Bone marrow (tissue), 2 donors: ENCODE measurements at places on chromosomes 2 and 18.

DNA sequence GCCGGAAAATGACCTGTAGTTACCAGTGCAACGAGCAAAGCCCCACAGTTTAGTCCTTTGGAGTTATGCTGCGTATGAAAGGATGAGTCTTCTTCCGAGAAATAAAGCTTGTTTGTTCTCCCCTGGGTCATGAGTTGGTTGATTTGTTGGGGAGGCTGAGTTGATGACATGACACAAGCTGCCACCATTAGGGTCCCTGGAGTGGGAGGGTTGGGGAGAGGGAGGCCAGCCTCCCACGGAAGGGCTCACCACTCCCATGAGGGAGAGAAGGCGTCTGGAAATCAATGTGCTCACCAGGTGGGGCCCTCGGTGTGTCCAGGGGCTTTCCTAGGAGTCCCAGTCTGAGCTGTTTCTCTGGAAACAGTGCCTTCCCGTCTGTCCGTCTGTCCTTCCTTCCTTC is 7.4 kb upstream of the DGKD start:
- DNase-seq: no peak

GRCh38 chr2:171406044-171406443 is 27.7 kb downstream of the METTL8 start:
- DNase-seq: no peak

DNA sequence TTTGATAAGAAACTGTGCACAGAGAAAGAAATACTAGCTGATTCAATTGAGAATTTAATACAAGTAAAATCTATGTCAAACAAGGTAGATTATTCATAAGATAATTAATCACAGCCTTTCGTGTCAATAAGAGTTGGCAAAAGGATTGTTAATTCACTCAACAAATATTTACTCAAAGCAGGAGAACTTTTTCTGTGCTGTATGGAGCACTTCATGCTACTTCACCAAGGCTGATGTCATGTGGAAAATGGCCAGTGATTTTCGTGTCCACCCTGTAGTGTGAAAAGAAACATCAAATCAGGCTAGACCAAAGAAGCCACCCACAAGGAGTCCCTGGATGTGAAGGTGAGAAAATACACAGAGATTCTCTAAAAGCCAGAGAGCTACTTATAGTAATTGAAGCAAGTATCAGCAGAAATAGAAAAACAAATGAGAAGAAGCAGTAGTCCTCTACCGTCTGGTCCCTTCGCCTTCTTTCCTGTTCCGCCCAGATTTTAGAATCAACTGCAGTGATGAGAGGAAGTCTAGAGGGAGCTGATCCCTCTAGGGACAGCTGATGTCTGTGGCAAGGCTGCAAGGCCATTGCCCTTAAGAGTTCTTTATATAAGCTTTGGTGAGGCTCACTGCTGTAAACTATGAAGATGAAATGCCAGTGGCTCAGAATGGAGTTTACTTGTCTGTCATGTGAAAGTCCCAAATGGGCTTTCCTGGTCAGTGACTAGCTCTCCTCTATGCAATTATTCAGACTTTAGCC is 201.3 kb upstream of the APCDD1 start:
- DNase-seq: no peak

- peak; percentile 17 for DNase-seq
Observed at GRCh38 chr2:222842491-222843174, 18.2 kb upstream of the ACSL3 start.

- no peak for DNase-seq
Observed at GRCh38 chr18:29181151-29181901, 1004.4 kb upstream of the CDH2 start.

DNA sequence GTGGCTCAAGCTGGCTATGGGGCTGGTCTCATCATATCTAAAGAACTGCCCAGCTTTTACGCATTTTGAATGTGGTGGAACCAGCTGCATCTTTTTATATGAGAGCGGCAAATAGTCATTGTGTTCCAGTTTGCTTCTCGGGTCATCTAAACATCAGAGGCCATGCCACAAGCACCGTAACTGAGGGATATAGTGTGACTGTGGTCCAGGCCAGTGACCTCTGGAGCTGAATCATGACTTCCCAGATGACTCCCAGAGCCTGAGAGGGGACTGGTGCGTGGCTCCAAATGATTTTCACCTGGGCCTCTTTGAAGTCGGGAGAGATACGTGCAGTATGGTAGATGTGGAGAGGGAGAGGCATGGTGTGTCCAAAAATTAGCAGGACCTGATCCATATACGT is 271.0 kb downstream of the NEDD4L start:
- no peak for DNase-seq

DNA sequence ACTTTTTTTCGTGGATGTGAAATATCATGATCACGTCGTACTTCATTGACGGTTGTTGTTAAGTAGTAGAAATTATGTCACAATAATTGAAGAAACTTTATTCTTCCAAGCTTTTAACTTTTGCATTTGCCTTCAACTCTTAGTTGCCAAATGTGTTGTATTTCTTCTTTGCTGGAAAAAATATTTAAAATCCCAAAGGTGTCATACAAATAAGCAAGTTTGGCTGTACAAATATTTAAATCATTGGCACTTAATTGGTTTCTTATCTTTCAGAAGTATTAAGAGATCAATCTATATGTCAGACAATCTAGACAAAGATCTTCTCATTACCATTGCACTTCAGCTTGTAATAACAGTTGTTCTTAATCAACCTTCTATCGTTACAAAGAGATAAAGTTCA is 204.0 kb upstream of the HDAC4 start:
- DNase-seq: no peak

DNA sequence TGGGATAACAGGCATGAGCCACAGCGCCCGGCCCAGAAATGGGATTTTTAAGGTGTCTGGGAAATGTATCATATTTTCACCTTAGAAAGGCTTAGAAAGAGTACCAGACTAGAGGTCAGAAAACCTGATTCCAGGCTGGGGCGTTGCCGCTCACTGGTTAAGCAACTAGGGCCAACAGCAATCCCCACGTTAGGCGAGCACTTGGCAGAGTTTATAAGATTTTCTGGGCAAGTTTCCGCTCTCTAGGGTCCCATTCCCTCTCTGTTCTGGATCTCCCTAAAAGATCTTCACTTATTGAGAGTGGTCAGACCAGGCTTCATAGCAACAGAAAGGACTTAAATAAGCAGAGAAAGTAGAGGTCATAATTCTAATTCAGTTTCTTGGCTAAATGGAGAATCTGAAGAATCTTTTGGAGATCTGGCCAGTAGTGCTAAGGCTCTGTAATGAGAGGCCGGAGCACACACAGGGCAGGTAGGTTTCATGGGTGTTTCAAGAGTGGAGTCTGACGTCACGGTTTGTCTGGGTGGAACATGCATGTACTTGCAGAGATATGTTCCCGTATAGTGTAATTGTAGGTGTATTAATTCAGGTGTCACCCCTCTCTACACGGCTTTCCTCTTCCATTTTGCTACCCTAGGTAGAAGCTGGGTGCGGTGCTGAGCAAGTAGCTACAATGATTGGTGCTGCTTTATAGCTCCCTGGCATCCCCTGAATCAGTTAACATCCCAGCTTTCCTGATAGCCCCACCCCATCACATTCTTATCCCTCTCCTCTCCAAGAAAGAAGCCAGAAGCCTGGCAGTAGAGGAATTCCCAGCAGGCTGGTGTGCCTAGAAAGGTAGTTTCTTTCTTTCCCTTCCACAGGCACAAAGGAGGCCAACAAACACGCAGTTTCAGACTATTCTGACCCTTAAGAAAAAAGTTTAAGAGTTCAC is 4.4 kb upstream of the SMAD7 start:
- no peak for DNase-seq

GRCh38 chr2:43484323-43484930 is 111.4 kb downstream of the THADA start:
- peak; percentile 63 for DNase-seq

DNA sequence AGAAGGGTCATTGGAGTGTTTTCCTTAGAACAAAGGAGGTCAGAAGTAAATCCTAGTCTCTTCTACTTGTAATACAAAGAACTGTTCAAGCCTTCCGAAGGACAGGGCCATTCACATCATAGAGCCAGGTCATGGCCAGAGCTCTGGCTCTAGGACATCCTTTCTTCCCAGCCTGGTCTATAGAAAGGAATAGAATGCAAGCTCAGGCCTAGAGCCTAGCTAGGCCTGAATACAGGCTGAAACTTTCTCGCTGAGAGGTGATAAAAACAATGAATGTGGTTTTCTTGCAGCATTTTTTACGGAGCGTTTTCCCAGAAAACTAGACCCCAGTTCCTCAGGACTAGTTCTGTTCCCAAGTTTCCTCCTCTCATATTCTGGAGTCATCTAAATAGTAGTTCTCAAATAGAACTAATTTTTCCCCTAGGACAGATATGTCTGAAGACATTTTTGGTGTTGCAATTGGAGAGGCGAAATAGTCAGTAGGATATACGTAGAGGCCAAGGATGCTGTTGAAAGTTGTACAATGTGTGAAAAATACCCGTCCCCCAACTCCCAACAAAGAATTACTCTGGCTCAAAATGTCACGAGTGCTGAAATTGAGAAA is 6.8 kb downstream of the UGT1A6 start:
- DNase-seq: no peak

DNA sequence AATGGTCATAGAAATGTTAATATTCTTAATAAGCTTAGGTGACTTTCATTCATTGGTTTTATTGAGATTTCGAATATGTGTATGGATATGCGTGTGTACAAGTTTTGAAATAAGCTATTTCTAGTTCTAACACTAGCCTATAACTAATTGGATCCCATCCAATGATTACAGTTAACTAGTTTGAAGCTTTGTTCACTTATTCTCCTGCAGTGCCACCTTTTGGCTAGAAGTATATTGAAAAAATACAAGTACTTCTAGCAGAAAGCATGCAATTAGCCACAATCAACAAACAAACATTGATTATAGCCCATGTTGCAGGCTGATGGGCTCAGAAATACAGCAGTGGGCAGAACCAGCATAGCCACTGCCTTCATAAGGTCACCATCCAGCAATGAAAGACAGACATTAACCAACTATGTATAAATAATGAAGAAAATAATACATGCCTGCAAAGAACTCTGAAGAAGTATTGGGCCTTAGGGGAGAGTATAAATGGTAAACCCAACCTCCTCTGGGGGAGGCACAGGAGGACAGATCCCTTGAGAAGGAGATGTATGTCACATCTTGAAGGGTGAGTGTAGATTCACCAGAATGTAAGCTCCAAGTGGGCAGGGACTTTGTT is 5.1 kb upstream of the PIEZO2 start:
- no peak for DNase-seq

GRCh38 chr18:13511961-13512577 is 214.3 kb downstream of the FAM210A start:
- no peak for DNase-seq

- no peak for DNase-seq
Observed at GRCh38 chr2:66575625-66576310, 140.8 kb downstream of the MEIS1 start.

- DNase-seq: no peak
Observed at GRCh38 chr2:24971286-24971535, 544 bp downstream of the DNAJC27 start.

GRCh38 chr2:195326537-195326936 is 330.5 kb upstream of the SLC39A10 start:
- no peak for DNase-seq

- DNase-seq: no peak
Observed at GRCh38 chr2:149313512-149313972, 16.8 kb upstream of the LYPD6 start.

DNA sequence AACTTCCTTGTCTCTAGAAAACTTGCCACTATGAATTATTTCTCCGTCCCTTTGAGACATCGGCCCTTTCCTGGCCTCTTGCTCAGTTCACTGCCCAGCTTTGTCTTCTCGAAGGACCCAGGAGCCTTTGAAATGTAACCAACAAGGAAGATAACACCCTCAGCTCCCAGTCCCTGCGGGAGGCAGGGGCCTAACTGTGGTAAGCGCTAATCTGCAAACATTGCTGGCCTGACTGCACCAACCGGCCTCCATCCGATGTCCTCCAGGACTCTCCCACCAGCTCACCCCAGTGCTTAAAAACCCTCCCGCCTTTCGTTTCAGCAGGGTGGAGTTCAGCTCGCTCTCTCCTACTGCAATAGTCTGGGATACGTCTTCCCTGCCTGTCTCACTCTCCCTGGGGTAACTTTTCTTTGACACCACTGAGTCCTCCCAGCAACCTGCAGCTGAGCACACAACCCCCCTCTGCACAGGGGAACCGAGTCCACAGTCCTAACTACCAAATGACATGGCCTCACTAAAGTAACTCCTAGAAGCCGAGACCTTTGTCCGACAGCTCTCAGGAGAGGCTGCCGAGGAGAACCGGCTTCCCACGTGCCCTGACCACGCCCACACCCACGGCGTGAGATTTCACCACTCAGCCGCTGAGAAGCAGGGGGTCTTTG is 76.1 kb downstream of the MBP start:
- no peak for DNase-seq

GRCh38 chr2:96233880-96234316 is 25.3 kb upstream of the STARD7 start:
- DNase-seq: no peak

DNA sequence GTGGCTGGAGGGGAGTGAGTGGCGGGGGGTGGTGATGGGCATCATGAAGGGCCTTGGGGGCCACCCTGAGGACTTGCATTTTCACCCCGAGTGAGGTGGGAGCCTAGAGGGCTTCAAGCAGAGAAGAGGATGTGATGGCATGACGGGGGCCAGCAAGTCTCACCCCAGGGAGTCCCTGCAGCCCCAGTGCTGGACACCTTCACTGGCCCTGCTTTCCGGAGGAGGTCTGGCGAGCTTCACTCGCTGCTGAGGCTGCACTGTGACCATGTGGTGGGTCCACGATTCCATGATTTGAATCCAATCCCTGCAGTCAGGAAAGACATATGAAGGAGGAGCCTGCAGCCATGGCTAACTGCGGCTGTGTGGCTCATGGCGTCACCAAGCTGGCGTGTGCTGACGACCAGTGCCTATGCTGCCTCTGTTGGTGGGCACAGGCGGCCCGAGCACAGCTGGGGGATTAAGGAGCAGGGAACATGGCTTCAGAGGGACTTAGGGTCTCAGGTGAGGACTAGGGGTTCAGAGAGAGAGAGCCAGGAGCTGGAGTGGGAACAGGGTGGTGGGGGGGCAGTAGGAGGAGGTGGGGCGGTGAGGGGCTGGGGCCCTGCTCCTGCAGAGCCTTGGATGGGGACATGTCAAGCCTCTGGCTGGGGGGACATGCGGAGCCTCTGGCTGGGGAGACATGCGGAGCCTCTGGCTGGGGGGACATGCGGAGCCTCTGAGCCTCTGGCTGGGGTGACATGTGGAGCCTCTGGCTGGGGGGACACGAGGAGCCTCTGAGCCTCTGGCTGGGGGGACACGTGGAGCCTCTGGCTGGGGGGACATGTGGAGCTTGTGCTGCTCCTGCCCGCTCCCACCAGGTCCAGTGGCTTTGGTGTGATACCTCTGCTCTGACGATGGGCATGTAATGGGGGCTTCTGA is 3.6 kb downstream of the ZAP70 start:
- DNase-seq: no peak

DNA sequence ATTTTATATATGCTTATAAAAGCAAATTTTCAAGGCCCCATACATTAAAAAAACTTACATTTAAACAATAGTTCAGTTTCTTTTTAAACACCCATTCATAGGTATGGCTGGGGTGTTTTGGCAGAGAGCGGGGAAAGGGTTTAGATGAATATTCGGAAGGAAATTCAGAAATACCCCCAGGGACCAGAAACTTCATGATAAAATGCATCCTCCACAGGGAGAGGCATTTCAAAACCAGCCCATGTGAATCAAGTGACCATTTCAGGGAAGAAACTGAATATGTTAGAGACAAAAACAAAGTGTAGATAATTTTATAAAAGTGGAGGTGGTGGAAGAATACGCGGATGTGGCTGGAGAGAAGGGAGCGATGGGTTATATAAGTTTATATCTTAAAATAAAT is 327.1 kb downstream of the TGIF1 start:
- no peak for DNase-seq

- peak; percentile 21 for DNase-seq
Observed at GRCh38 chr2:216777637-216778273, 82.1 kb downstream of the TNP1 start.

GRCh38 chr2:240305369-240305962 is 130.0 kb upstream of the GPC1 start:
- DNase-seq: no peak
